Lower lobe of right lung (tissue), 2 donors: ENCODE measurements at places on chromosomes 6 and 20. TPM values are rescaled to one million over a fixed set of nuclear protein-coding genes. Genes with fewer than 3 reads are reported as not detected.
A peak's percentile ranks its signal among the peaks of the same experiment; 100 is the strongest.

CYP24A1 gene
- total RNA-seq, result 0.21 TPM

DLL1 gene
- total RNA-seq, result 12.9 TPM

GTSF1L gene
- total RNA-seq, result not detected

GRCh38 chr6:149235130-149235561 lies 82.4 kb upstream of the TAB2 start:
- no peaks in the 10 kb centered on the region for H3K36me3 ChIP-seq
- H3K4me1 ChIP-seq, result peaks cover 5% of the 10 kb centered on the region
- no peaks in the 10 kb centered on the region for H3K27me3 ChIP-seq
- H3K4me3 ChIP-seq, result no peak overlapping the region

DNA sequence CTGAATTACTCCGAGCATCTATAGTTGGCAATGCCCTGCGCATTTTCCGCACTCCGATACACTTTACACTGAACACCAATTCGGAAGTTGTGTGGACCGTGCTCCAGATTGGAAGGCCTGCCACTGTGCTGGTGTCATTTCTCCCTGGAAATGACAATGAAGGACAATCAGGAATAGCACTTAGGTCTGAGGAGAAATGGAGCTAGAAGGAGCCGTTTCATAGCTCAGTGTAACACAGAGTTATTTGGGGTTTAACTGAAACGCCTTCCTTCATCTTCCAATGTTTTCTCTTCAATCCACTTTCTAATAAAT lies 501 bp upstream of the PLA2G7 start:
- no peak overlapping the region for H3K27ac ChIP-seq
- peak overlapping the region; percentile 60 for H3K4me3 ChIP-seq
- peaks cover 35% of the 10 kb centered on the region for H3K27me3 ChIP-seq
- peaks cover 13% of the 10 kb centered on the region for H3K4me1 ChIP-seq
- DNase-seq, result no peak
- no peaks in the 10 kb centered on the region for H3K36me3 ChIP-seq

- no peak overlapping the region for H3K27ac ChIP-seq
- no peak overlapping the region for H3K4me3 ChIP-seq
- H3K36me3 ChIP-seq, result no peaks in the 10 kb centered on the region
- no peaks in the 10 kb centered on the region for H3K4me1 ChIP-seq
- H3K27me3 ChIP-seq, result no peaks in the 10 kb centered on the region
Observed at GRCh38 chr6:16494793-16495192, 256.4 kb downstream of the GMPR start.

GRCh38 chr20:49936153-49937026 lies at the start of gene RNF114:
RNF114 (plus strand) TSS chr20:49936397; CDS start chr20:49936413, 16 bp downstream.
- peak within 1 kb of the TSS; percentile 98 for H3K27ac ChIP-seq
- H3K4me1 ChIP-seq, result peaks cover 33% of the 10 kb centered on the region
- H3K36me3 ChIP-seq, result peaks cover 22% of the 10 kb centered on the region
- DNase-seq, result peak; percentile 92
- peak within 1 kb of the TSS; percentile 99 for H3K4me3 ChIP-seq

GRCh38 chr6:82056567-82056966 lies 191.0 kb downstream of the IBTK start:
- no peak overlapping the region for H3K4me3 ChIP-seq
- no peak for DNase-seq
- no peaks in the 10 kb centered on the region for H3K4me1 ChIP-seq
- H3K27me3 ChIP-seq, result no peaks in the 10 kb centered on the region
- H3K36me3 ChIP-seq, result no peaks in the 10 kb centered on the region
